ENCODE measurements at places on chromosomes 2 and 18.

DNA sequence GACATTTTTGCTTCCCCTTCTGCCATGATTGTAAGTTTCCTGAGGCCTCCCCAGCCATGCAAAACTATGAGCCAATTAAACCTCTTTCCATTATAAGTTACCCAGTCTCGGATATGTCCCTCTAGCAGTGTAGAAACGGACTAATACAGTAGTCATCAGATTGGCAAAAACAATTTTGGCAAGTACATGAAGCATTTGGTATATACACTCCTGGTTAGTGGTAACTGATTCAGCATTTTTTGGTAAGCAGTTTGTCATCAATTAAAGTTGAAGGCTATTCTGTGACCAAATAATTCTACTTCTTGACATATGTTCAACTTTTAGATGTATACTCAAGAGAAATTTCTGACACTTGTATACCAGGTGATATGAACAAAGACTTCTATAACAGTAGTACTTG, 190.5 kb upstream of the STON1 start:
- no peak for DNase-seq

DNA sequence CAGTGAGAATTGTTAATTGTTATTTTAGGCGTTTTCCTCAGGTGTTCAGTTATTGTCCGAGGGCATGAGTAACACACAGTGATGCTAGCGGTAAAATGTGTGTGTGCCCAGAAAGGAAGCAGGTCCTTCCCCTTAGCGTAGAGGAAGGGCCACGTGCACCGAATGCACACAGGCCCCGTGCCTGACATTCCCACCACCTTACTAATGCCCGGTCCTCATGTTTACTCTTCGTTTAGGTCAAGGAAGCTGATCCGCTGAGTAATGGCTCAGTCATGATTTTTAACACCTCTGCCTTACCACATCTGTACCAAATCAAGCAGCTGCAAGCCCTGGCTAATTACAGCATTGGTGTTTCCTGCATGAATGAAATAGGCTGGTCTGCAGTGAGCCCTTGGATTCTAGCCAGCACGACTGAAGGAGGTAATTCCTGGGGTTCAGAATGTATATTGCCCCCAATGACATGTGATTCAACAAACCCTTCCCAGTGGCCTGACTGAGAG, 76.7 kb downstream of the MERTK start:
- no peak for DNase-seq

DNA sequence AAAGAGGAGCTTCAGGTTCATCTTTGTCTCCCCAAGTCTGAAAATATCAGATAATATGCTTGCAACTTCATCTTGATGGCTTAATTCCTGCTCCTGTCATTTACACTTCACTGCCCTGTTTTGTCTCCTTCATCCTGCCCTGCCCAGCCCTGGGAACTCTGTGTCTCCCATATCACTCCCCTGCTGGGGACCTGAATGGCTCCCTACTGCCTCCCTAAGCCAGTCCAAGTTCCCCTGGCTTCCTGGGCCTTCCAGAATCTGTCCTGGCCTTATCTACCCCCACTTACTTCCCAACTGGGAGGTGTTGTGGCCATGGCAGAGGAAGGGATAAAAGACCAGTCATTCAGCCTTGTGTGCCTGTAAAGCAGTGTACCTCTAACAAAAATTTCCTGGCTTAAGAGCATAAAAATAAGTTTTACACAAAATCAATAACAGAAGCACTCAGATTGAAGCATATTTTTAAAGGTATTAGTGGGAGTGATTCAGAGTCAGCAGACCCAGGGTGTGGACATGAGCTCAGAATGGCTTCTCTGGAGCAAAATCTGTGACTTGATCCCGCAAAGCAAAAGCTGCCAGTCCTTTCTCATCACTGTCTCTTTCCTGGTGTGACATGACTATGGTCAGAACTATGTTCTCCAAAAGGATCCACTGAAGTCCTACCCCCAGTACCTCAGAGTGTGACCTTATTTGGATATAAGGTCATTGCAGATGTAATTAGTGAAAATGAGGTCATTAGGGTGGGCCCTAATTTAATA, 59.1 kb downstream of the INO80C start:
- DNase-seq, result no peak

DNA sequence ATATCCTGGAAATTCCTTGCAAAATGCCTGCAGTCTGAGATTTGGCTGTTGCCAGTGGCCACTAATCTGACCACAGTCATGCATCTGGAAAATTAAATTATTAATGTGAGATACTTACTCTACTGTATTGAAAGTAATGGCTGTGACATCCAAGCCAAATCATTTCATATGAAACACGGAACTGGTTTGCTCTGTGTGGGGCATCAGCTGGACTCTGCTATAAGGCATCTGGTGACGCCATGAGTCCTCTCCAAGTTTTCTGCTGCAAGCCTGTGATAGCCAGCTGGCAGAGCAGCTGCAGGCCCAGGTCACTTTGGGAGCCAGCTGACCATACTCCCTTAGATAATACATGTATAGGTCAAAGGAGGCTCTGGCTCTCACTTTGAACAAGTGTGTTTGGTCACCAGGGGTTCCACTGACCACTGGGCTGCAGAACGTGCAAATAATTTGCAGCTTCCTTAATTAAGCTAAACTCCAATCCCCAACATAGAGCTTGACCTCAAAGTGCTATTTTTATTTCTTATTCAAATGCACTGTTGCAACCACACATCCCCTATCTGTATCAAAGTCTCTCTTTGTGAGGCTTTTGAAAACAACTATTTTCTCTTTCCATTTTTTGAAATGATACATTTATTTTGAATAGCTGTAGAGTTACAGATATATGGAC, 152.9 kb downstream of the NCKAP5 start:
- no peak for DNase-seq

GRCh38 chr18:31424383-31424988, 23.1 kb upstream of the DSG3 start:
- peak; percentile 26 for DNase-seq

- DNase-seq, result no peak
Measured at GRCh38 chr2:145184741-145185651, 665.1 kb upstream of the ZEB2 start.

DNA sequence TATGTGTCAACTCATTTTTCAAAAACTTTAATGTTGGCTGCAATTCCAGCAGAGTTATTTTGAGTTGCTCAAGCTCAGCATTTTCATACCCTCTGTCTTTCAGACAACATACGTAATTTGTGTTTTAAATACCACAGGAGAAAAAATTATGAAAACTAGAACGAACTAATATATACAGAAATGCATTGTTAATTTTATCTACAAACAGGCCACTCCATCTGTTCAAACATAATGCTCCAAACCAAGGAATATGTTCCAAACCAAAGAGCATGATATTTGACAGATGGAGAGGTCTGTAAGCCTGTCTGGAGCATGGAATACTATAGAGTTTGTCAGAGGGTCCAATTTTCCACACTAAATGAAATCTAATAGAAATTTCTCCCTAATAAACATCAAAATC, 536.2 kb upstream of the FSIP2 start:
- DNase-seq, result no peak

- no peak for DNase-seq
Measured at GRCh38 chr18:32318581-32318980, 128.7 kb downstream of the MEP1B start.

GRCh38 chr2:97701851-97702465, 11.4 kb upstream of the ZAP70 start:
- DNase-seq, result no peak

DNA sequence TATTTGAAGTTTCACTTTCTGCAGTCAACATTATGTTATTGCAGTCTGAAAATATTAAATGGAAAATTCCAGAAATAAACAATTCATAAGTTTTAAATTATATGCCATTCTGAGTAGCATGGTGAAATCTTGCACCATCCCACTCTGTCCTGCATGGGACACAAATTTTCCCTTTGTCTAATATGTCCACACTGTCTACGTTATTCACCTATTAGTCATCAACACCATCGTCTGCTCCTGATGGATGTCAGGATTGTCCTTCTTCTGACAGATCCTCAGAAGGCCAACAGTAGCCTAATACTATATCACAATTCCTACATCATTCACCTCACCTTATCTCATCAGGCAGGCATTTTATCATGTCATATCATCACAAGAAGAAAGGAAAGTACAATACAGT, 163.1 kb downstream of the TXNL1 start:
- no peak for DNase-seq

- no peak for DNase-seq
Measured at GRCh38 chr2:147172493-147173188, 672.2 kb upstream of the ACVR2A start.

- no peak for DNase-seq
Measured at GRCh38 chr2:159946326-159946999, 116.0 kb downstream of the PLA2R1 start.

GRCh38 chr18:31684279-31685096, at the start of gene B4GALT6:
Gene B4GALT6 (minus strand): TSS chr18:31684581. CDS start chr18:31684426, 155 bp downstream.
- DNase-seq, result peak; percentile 62

DNA sequence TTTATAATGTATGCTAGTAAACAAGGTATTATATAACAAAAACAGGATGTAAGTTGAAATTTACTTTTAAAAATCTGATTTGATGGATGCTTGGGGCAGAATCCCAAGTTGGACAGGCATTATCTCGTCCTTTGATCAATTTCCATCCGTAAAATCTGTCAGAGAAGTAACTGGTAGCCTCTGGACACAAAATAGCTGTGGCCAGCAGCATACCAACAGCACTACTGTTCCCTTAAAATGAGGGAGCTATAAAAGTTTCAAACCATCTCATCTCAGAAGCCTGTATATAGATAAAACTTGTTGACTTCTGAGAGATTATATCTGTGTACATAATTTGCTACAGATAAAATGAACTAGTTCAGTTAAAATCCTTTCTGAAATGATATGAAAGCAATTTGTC, 14.7 kb upstream of the METAP1D start:
- DNase-seq, result no peak

DNA sequence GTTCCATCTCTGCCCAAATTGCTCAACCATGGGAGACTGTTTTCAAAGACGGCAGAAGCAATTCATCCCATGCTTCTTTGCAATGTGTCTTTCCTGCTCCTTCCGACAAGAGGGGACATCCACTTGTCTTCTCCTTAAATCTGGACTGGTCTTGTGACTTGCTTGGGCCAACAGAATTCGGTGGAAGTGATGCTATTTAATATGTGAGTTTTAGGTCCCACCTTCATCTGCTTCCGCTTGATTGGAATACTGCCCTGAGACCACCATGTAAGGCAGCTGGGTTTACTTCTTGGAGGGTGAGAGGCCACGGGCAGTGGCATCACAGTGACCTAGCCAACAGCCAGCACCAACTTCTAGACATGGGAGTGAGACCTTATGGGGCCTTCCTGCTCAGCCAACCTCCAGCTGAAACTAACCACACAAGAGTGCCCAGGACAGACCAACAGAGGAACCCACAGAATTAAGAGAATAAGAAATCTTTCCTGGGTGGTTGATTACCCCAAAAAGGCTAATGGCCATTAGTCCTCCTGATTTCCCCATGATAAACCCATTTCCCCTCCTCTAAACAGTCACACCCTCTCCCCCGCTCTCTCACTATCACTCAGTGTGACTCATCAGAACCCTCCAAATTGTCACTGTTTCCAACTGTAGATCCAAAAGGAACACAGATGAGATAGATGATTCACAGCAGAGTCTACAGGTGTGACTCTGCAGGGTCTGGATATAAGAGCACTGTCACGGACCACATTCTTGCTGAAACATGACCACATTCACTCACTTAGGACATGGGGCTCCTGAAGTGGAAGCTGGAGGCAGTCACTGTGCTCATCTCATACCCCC, 16.2 kb upstream of the RHOB start:
- no peak for DNase-seq

DNA sequence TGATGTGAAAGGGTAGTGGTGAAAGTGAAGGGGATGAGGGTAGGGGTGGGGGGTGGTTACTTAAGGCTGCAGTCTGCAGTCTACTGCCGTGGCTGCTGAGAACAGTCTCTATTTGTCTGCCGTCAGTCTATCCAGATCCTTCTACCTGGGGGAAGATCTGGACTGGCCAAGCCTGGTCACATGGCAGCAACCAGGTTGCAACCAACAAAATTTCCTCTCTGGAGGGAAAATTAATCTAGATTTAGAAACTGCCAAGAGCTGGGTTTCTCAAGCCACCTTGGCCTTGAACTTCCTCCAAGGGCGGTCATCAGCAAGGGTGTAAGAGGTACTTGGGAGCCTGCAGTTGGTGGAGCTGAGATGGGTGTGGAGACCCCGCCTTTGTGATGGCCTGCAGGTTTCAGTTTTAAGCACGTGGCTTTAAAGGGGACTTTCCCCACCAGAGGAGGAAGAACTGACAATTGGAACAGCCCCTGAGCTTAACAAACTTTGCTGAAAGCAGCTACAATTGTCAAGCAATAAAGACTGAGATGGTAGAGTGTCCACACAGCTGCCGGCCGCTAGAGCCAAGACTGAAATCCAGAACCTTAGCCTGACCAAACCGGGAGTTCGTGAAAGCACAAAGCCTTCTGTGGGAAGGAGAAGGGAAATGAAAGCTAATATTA, 31.4 kb upstream of the KCMF1 start:
- DNase-seq, result peak; percentile 94
